ENCODE measurements at places on chromosomes 3 and 15.
A peak's percentile ranks its signal among the peaks of the same experiment; 100 is the strongest.

DNA sequence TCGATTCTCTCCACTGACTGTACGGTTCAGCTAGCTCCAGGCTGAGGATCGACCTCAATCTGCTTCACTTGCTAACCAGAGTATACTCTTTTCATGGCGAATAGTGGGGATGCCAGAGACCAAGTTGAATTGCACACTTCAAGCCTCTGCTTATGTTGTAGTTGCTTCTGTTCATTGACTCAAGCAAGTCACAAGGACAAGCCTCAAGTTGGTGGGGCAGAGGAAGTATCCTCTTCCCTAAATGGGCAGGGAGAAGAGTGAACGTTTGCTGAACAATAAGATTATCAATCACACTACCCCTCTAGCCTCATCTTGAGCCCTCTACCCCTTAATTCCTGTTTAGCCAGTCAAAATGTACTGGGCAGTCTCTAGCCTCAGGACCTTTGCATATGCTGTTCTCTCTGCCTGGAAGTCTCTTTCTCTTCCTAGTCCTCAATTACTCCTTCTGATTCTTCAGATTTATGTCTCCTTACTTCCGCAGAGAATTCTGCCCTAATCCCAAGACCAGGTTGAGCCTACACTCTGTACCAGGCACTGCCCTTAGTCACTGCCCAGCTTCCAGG is 390.4 kb upstream of the PROK2 start:
- no peak for DNase-seq

DNA sequence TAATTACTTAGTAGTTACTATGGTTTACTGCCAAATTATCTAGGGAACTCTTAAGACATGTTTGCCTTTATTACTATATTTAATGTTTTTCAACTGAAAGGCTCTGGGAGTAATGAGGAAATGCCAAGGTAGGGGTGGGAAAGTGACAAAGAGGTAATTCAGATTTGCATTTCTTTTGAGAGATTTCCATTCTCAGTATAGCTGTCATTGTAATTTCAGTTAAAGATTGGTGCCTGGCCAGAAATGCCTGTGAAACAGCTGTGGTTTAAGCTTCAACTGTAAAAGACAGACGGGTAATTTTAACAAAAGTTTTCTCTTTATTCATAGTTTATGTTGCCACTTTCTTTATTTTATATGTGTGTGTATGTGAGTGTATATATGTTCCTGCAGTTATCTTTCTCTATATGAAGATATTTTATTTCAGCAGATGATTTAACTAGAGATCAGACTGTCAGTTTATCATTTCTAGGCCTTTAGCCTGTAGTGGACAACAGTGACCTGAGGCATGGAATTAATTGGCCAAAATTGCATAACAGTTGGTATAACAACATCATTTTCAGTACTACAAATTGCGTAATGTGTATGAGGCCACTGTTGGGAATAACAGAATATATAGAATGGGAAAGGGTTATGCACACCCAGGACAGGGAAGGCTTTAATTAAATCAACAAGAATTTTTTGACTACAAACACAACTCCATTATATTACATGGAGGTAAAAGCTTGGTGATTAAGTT is 119.0 kb downstream of the BBX start:
- no peak for DNase-seq

GRCh38 chr15:73370151-73370550 is 1.4 kb upstream of the HCN4 start:
- no peak for DNase-seq

GRCh38 chr3:43764056-43764455 is 73.3 kb downstream of the ABHD5 start:
- DNase-seq: no peak

DNA sequence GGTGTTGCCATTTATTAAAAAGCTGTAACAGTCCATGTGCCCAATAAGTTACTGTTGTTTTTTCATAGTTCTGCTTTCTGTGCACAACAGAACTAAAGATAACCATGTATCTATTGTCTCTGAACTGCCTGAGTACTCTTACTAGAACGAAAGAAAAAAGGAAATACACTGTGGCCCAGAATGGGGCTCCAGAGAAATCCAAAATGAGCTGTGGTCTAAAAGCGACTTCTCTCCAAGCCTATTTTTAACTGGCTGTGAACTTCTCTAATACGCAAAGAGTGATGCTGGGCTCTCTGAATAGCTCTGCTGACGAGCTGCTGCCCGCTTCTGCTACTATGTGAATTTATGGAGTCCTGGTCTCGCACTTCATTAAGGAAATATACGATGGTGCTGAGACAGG is 56.2 kb upstream of the LPP start:
- no peak for DNase-seq

DNA sequence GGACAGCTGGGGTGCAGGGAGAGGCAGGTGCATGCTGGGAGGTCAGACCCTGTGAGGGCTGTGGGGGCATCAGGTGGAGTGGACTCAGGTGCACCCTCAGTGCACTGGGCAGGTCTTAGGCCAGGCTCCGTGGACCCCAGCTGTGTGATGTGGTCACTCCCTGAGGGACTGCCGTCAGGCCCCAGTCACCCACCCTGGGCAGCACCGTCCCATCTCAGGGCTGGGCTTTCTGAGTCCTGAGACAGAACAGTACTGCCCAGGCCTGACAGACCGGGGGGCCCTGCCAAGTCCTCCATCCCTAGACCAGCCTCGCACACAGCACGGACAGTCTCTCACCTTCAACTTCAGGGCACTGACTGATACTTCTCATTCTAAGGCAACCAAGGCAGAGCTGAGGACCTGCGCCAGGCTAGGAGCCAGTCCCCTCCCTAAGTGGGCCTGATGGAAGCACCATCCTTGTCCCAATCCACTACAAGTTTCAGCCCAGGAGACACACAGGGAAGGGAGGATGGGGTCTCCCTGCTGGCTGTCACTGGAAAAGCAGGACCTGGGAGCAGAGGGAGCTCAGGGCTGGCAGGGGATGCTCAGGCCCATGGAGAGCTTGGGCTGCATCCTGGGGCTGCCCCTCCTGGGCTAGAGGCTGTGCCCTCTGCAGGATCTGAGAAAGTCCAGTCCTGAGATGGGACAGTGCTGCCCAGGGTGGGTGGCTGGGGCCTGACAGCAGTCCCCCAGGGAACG is 86.3 kb downstream of the LMLN start:
- DNase-seq: no peak

GRCh38 chr3:152261329-152261728 is 7.4 kb upstream of the MBNL1 start:
- DNase-seq: no peak

GRCh38 chr15:74245342-74245931 is 9.3 kb downstream of the CCDC33 start:
- peak; percentile 98 for DNase-seq

DNA sequence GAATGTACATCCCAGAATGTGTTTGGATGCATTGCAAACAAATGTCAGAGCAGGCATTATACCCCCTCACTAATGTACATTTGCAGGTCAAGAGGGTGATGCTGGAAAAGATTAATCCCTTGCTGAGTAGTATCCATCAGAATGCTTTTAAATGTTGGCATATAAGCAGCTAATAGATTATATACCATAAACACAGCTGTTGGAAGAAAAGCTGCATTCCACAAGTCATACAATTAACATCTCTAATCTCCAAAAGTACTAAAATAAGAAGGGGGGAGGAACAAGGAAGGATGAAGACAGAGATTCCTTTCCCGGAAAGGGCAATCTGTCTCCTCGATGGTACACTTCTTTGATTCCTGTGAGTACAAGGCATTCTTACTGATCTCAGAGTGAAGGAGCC is 445.7 kb upstream of the CDIN1 start:
- DNase-seq: no peak

GRCh38 chr3:81068546-81068945 is 692.9 kb downstream of the GBE1 start:
- no peak for DNase-seq

Measured in NCI-H1417 treated with DMSO at 0.1 percent for 48 hours (cell line).